ENCODE measurements at places on chromosomes 1 and 21.

GRCh38 chr21:45574691-45575090, 32.5 kb upstream of the SLC19A1 start:
- DNase-seq, result no peak

DNA sequence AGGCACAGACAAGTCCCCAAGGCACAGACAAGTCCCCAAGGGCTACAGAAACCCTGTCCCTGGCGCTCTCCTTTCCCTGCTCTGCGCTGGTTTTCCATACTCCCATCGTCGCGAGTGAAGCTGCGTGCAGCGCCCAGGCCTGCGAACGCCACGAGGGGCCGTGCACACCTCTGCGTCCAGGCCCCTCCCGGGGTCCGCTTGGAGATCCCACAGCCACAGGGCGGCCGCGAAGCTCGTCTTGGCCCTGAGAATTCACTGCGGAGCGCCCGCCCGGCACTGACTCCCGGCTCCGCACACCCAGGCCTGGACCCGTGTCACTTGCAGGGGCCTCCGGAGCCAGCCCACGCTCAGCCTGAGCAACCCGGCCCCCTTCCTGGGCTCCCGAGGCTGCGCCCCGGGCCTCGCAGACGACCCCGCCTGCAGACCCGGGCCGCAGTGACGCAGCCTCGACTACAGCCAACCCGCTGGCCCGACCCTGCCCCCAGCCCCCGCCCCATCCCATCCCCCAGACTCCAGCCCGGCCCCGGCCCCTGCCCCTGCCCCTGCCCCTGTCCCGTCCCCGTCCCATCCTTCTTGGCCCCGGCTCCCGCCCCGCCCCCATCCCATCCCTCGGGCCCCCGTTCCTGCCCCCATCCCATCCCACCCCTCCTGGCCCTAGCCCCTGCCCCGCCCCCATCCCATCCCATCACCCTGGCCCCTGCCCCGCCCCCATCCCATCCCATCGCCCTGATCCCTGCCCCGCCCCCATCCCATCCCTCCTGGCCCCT, 841 bp downstream of the POFUT2 start:
- no peak for DNase-seq

DNA sequence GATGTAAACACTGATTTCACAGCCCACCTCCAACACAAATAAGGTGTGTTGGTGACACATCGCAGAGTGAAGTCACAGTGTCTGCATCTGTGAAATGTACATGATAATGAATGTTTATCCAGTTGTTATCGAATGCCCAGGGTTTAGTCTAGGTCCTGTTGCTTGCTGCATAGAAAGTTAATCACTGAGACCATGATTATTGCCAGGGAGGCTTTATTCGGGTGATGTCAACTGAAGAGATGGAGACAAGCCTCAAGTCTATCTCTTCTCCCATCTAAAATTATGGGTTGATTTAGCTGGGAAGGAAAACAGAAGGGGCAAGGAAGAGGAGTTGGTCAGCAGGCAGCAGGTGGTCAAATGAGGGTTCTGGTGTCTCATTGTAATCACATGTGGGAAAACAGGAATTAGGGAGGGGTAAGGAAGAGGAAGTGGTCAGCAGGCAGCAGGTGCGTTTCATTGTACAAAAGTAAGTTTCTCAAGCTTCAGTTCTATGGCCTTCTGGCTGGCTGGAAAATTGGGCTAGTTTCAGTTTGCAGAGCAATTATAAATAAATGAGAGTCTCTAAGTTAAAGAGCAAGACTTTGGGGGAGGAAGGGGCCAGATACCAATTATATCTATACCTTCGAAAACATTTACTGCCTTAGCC, 146.3 kb upstream of the DNAH14 start:
- DNase-seq, result no peak

DNA sequence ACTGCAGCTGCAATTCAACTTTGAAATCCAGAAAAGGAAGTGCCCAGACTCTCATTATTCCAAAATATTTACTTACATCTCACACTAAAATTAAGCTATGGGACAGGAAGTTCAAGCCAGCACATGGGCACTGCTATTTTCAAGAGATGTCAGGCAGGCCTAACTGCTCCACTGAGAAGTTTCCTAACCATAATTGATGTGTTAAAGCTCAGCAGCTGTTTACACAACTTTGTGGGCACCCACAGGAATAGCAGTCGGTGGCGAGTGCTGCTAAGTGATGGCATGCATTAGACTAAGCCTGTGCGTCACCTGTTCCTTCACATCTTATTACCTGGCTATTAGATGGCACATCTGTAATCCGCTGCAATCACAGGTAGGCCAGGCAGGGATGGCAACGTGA, 303.3 kb upstream of the DAB1 start:
- no peak for DNase-seq

GRCh38 chr1:47128221-47128620, 9.0 kb upstream of the CYP4A22 start:
- no peak for DNase-seq

DNA sequence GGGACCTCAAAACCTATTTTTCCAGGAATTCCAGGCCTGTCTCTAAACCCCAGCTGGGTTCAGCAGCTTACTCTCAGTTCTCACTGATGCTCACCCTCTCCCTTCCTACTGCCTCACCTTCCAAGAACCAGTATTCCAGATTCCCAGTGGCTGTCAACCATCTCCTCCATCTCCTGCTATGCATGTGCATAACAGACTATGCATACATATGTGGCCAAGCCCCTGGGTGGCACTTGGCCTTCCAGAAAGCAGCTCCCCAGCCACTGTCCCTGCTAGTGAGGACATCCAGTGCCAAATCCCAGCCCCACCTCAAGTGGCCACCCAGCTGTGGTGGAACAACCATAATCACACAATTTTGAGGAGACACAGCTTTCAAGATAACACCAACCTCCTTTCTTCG, 475.7 kb upstream of the PKN2 start:
- no peak for DNase-seq

DNA sequence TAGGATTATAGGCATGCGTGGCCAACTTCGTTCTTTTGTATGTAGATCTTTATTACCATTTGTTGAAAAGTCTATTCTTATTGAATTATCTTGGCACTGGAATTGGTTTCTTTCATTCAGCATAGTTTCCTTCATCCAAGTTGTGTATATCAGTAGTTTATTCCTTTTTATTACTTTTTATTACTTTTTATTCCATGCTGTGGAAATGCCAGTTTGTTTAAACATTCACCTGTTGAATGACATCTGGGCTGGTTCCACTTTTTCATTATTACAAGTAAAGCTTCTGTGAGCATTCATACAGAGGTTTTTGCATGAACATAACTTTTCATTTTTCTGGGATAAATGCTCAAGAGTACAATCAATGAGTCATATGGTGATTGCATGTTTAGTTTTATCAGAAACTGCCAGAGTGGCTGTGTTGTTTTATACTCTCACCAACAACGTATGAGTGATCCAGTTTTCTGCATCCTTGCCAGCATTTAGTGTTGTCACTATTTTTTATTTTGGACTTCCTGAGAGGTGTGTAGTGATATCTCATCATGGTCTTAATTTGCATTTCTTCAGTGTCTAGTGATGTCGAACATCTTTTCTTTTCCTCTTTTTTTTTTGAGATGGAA, 28.6 kb downstream of the PTPRU start:
- DNase-seq, result peak; percentile 46

DNA sequence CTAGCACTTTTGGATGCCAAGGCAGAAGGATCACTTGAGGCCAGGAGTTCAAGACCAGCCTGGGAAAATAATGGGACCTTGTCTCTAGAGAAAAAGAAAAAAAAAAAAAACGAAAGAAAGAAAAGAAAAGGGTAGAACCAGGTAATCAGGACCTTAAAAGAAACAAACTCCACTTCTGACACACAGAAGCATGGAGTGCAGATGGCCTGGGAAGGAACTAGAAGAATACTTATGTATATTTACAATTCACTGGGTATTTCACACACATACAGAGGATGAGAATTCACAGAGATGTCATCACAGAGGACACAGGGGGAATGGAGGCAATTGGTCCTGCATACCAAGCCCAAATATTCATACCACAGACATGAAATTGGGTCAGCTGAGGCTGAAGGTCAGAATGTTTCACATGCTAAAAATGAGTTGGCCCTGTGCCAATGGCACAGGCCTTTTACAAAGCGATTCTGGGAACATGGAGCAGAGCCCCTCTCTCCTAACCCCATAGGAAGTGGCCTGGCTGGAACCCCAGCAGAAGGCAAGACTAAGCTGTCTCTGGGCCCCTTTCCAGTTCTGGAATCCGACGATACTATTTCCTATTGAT, 4.4 kb downstream of the B4GALT3 start:
- peak; percentile 94 for DNase-seq

DNA sequence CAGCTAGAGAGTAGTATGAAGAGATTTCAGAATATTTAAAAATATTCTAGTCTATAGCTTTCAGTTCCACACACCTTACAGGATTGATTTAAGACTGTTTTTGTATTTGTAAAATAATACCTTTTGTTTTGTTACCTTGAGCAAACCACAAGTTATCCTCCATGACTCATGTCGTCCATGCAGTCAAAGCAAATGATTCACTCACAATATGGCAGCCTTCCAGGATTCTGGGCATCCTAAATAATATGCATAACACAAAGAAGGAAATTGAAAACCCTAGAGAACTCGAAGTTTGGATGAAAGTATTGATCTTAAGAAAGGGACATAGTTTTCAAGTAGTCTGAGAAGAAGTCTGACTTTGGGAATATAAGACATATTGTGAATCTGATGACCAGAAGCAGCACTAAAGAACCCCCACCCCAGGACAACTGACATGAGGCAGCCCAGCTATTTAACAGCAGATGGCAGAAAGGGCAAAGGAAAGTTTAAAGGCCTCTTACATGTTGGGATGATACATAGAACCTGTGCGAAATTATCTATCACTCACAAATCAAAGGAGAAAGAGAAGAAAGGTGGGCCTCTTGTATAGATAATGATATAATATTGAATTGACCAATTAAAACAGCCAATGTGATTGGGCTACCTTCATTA, 857.9 kb downstream of the BRINP3 start:
- DNase-seq, result peak; percentile 59

GRCh38 chr1:167065471-167065870, 24.7 kb downstream of the GPA33 start:
- DNase-seq, result no peak

GRCh38 chr1:55815745-55816455, 600.7 kb upstream of the USP24 start:
- DNase-seq, result no peak

DNA sequence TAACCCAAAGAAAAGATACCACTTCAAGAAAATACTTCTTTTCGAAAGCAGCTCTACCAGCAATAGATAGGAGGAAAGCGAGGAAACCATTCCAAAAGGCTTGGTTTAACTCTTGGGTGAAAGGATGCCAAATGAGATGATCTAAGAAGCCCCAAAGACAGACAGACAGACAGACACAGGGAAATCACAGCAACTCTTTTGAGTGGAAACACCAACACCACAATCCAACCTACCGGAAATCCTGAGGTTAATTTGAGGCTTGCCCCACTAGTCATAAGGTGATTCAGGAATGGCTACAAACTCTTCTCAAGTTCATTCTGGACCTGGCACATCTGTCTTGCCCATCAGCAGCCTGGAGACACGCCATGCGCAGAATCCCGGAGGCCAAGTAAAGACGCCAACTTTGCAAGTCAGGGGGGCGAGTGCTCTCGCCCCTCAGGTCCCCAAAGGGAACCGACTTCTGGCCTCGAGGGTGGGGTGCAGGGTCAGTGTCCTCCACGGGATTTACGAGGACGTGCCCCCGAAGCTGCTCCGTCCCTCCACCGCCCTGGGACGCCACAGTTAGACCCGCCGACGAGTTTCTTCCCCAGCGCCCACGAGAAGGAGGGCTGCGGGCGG, 778 bp downstream of the EVI5 start:
- DNase-seq, result peak; percentile 2

GRCh38 chr1:217955723-217956122, 324.6 kb downstream of the SPATA17 start:
- DNase-seq, result no peak

GRCh38 chr1:209483691-209484090, 99.8 kb upstream of the CAMK1G start:
- no peak for DNase-seq

GRCh38 chr1:228935855-228936727, 200.8 kb downstream of the RHOU start:
- DNase-seq, result no peak

DNA sequence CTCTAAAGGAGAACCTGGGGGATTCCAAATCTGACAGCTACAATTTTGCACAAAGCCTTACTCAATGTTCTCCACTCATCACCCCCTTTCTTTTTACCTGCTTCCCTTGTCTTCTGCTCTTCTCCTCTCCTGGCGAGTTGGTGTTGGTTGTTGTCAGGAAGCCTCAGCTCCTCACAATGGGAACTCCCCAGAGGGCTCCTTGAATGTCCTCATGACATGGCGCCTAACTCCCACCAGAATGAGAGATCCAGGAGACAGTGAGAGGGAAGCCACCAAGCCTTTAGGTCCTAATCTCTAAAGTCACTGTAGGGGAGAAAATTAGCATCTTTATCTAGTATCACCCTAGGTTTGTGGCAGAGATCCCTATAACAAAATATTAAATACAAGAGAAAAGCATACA, 87.8 kb downstream of the SLC16A1 start:
- DNase-seq, result no peak

GRCh38 chr1:6096243-6097116, 50.8 kb downstream of the KCNAB2 start:
- DNase-seq, result no peak

DNA sequence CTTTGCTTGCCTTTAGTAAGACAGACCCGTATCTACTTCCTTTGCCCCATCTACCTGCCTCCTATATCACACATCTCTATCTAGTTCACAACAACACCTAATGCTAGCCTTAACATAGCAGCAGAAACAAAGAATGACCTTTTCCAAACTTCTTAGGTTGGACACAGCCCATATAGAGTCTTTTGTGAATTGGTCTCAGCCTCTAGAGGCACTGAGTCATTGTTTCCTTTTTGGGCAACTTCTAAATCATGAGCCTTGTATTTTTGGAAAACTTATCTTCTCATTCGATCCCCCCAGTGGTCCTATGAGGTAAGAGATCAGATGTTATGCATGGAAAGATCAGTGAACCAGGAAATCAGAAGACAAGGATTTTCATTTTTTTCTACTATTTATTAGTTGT, 679.4 kb upstream of the USP24 start:
- no peak for DNase-seq

DNA sequence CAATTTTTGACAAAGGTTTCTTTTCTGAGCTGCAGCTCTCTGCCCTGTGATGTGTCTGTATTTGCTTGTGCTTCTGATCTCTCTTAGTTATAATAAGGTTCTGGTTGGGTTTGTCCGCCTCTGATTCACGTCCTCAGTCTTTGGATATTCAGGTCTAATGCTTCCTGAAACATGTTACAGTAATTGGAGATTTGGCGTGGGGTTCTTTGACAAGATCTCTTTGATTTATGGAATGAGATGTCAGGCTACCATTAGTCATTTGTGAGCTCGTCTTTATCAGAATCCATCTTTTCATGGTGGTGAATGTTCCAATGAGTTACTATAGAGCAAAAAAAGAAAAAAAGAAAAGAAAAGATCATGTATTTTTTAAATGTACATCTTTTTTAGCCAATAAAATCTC, 62.5 kb downstream of the BACE2 start:
- no peak for DNase-seq

- DNase-seq, result no peak
These were observed 9.0 kb upstream of the VHLL start for GRCh38 chr1:156308078-156308477.

DNA sequence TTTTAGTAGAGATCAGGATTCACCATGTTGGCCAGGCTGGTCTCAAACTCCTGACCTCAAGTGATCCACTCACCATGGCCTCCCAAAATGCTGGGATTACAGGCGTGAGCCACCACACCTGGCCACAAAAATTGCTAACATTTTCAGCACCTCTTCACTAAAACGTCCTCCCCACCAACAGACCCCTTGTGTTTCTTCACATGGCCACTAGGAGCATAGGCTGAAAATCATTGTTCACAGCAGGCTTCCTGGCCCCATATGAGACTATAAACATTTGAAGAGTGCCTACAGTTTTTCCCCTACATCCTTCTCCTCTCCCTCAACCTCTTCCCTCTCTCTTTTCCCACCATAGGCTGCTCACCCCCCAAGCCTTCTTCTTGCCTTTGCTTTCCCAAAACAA, 28.0 kb upstream of the SFPQ start:
- no peak for DNase-seq

Measured in fibroblast of skin of left biceps (primary cell).